ENCODE measurements at places on chromosomes 16 and 17.

- DNase-seq: no peak
- no peak overlapping the region for H3K27ac ChIP-seq
- H3K36me3 ChIP-seq: no peaks in the 10 kb centered on the region
- peaks cover 18% of the 10 kb centered on the region for H3K4me1 ChIP-seq
Observed at GRCh38 chr17:45299361-45299760, 17.5 kb downstream of the MAP3K14 start.

DNA sequence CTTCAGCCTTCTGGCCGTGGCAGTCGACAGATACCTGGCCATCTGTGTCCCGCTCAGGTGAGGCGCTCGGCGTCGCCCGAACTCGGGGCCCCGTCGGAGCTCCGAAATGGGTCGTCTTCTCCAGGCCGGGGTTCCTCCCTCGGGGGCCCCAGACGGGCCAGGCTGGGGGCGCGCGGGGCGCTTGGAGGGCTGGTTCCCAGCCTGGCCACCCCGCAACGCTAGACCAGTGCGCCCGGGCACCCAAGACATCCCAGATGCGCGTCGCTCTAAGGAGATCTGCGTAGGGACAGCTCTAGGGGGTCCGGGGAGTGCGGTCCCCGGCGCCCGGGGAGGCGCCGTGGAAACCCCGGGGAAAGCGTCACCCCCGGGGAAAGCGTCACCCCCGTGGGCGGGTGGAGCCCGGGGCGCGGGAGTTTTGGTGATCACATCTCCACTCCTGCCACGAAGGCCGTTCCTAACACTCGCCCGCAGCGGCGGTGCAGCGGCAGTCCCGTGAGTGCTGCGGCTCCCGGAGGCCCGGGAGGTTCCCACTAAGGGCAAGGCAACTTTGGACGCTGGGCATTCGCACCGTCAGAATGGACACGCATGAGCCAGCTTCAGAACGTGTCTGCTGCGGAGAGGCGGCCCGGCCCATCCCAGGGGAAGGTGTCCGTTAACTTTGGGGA lies 729 bp downstream of the ADORA2B start:
- DNase-seq: peak; percentile 29
- peaks cover 22% of the 10 kb centered on the region for H3K4me1 ChIP-seq
- no peaks in the 10 kb centered on the region for H3K36me3 ChIP-seq
- no peak overlapping the region for H3K4me3 ChIP-seq
- no peaks in the 10 kb centered on the region for H3K27me3 ChIP-seq

DNA sequence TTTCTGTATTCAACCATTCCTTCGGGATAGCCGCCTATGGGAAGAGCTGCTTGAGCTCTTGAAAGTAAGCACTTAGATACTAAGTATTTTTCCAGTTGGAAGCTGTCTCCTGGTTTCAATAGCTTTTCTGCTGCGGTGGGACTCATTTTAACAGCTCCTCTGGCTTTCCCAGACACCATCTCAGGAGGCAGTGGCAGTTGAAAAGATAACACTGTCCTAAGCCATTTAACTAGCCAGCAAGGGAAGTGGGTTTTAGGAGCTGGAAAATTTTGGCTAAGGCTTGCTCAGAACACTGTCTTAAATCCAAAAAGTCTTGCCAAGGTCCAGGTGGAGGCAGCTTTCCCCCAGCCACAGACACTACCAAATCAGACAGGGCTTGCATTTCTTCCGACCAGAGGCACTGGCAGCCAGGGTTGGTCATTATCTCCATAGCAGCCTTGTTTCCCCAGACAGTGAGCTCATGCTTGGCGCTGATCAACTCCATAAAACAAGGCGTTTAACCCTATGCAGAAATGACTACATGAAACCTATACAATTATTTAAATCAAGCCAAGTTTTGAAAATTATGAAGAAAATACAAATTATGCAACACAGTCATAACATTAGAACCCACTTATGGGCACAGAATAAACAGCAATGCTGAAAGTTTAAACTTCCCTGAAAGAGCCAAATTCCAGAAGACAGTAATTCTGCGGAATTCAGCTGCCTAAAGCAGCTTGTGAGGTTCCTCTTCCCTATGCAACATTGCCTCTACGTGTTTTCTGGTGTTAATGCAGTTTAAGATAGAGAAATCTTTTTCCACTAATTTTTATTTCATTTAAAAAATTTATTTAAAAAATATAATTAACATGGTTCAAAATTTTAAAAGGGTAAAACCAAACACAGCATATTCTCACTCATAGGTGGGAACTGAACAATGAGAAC lies 25.0 kb downstream of the GABARAPL2 start:
- no peak overlapping the region for H3K27ac ChIP-seq
- no peaks in the 10 kb centered on the region for H3K27me3 ChIP-seq
- no peaks in the 10 kb centered on the region for H3K4me1 ChIP-seq
- no peaks in the 10 kb centered on the region for H3K36me3 ChIP-seq
- no peak for DNase-seq
- no peak overlapping the region for H3K4me3 ChIP-seq

DNA sequence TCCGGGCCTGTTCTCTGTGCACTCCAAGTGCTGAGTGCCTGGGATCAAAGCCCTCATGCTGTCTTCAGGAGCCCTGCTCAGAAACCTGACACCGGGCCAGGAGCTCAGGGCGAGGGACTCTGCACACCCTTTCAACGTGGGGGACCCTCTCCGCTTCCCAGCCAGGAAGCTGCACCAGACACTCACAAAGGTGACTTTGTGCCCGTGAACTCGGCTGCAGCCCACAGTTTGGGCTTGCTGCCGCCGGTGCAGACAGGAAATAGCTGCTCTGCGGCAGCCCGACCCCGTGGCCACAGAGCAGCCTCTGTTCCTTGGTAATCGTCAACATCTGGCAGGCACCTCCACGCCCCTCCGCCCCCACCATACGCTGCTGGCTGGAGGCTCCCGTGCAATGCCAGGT lies 93.4 kb upstream of the METRNL start:
- H3K4me1 ChIP-seq: no peaks in the 10 kb centered on the region
- no peak overlapping the region for H3K4me3 ChIP-seq
- H3K27me3 ChIP-seq: no peaks in the 10 kb centered on the region
- no peaks in the 10 kb centered on the region for H3K36me3 ChIP-seq
